ENCODE measurements at places on chromosomes 6 and 20.

- peak; percentile 33 for DNase-seq
Measured at GRCh38 chr6:66897576-66897975, 1190.5 kb upstream of the EYS start.

GRCh38 chr20:38126932-38127621 lies 38.0 kb downstream of the TGM2 start:
- DNase-seq: peak; percentile 61

GRCh38 chr6:122677406-122677805 lies 67.2 kb downstream of the PKIB start:
- no peak for DNase-seq

DNA sequence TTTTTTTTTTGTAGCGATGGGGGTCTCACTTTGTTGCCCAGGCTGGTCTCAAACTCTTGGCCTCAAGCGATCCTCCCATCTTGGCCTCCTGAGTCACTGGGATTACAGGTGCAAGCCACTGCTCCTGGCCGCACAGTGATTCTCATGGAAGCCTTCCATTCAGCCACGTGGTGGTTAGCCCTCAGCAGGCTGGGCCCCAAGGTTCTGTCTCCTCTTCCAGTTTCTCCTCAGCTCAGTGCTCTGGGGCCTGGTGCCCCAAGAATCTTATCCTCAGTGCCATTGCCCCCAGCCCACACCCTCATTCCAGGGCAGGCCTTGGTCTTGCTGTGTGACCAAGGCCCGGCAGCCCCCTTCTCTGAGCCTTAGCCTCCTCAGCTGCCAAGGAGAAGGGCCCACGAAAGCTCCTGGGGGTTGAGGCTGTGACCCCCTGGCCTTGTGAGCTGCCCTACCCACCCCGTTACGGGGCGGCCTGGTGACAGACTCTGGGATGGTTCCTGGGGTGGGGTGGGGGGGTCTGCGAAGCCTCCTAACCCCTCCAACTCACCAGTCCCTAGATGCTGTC lies 16.4 kb downstream of the SRC start:
- DNase-seq: no peak

DNA sequence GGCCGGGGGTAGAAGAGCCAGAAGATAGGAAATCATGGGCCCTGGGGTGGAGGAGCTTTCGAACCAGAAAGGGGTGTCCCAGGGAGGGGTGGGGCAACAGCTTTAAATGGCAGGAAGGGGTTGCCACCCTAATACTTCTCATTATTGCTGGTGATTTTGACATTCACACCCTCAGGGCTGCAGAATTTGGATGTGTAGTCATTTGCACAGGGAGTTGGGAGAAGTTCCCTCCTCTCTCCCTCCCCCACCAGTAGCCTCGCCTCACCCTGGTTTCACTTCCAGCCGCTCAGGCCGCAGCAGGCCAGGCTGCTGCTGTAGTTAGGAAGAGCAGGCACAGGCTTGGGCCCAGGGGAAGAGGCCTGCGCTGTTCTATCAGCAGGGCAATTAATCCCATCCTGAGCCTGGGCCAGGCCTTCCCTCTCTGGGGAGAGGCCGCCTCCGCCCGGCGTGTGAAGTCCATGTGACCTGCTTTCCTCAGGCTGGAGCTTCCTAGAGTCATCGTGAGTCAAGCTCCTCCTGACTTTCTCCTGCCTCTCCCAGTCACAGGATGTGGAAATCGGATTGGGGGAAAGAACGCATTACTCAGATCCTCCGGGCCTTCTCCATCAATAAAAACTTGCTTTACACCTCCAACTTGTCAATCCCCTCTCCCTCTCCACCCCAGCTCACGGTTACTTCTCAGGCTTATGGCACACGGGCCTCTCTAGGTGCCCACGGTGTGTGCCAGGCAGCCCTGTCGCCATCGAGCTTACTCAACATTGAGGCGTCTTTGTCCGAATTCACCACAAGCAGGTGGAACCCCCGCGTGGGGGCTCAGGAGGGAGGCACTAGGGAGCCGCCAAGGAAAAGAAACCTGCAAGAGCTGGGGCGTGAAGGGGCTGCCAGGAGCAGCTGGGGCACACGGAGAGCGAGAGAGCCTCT lies 7.8 kb downstream of the ADTRP start:
- peak; percentile 100 for DNase-seq

GRCh38 chr20:56788041-56788670 lies 159.1 kb downstream of the TFAP2C start:
- peak; percentile 99 for DNase-seq

GRCh38 chr6:117985916-117986315 lies 78.9 kb downstream of the SLC35F1 start:
- no peak for DNase-seq

DNA sequence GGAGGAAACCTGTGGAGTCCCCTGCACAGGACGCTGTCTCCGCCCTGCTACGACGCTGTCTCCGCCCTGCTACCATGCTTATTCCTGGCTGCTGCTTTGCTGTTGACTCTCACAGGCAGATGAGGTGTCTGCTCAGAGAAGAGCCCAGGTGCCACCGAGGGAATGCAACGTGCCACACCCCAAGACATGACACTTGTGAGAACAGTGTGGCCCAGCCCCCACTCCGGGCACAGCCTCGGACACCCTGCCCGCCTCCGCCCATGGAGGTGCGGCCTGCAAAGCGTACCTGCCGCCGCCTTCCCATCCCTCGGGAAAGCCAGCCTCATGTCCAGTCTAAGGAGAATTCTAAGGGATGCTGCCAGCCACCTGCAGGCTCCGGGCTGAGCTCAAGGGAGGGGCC lies 15.6 kb upstream of the MRGBP start:
- DNase-seq: no peak

GRCh38 chr6:133017581-133017980 lies 203.2 kb downstream of the RPS12 start:
- peak; percentile 16 for DNase-seq

GRCh38 chr6:106103728-106104109 lies 17.6 kb downstream of the PRDM1 start:
- no peak for DNase-seq

- no peak for DNase-seq
Measured at GRCh38 chr6:163744256-163744925, 329.9 kb downstream of the QKI start.

DNA sequence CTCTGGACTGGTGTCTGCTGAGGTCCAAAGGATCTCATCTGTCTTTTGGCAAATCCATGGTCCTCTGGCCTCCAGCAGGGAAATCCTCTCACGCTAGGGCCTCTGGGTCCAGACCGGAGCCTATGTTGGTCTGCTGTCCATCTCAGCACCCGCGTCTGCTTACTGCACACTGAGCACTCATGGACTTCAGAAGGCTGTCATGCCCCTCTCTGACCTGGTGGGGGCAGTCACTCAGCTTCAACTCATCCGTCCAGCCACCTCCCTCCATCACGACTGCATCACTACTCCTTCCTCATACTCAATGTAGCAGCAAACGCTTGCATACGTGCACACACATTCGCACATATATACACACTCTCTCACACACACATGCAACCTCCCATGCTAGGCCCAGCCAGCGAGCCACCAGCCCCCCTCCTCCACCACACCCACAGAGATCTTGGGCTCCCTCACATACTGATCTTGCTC lies 33.3 kb downstream of the GABRR2 start:
- no peak for DNase-seq

GRCh38 chr6:1949538-1949937 lies 295.9 kb downstream of the GMDS start:
- DNase-seq: peak; percentile 8

DNA sequence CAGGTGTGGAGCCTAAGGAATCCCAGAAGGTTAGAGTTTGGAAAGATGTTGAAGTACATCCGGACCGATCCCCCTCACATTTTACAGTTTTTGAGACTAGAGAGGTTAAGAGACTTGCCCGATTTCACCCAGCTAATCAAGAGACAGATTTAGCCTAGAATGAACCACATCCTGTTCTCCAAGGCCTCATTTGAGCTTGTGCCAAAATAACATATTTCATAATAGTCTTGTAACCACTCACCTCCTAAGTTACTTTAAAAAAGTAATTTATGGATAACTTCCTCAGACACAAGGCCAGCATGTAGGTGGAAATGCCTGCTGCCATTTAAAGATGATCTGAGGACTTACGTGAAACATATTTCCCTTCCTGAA lies 39.8 kb upstream of the ARHGAP18 start:
- peak; percentile 84 for DNase-seq

DNA sequence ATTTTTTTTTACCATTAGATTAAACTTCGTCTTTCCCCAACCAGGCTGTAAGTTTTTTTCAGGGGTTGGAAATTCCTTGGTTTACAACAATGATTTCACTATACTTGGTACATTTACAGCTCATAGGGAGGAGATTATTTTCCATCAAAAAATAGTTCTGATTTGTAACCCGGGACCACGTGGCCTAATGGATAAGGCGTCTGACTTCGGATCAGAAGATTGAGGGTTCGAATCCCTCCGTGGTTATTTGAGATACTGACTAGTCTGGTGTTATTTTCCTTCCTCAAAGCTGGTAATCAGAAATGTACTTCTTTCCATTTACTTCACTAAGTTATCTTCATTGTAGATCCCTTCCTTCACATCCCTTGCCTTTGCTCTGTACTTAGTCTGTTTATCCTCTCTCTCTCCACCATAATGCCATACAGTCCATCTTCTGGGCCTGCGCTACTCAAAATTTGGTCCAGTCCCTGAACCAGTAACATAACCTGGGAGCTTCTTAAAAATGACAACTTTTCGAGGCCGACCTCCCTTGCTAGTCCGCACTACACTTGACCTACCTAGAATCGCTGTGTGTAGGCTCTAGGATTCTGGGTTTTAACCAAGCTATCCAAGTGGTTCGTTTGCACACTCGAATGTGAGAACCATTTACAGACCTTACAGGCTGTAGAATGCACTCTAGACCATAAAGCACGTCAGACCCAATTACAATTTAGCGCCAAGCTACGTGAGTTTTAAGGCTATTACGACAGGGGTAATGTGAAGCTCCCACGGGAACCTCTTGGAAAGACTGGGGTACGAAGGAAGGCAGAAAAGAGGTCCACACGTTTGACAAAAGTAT lies 42.1 kb upstream of the BTN3A2 start:
- peak; percentile 87 for DNase-seq

DNA sequence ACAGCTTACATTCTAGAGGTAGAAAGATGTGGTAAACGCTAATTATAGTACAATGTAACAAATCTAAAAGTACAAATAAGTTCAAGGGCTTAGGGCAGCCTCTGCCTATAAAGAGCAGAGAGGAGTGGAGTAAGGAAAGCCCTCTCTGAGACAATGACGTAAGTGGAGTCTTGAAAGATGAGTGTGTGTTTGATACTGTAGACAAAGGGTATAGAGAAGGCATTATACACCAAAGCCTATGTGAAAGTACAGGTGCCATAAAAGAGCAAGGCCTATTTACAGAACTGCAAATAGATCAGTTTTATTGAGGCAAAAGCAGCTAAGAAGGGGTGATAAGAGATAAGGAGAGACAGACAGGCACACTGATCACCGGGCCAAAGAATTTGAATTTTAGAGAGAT lies 10.9 kb downstream of the GOPC start:
- DNase-seq: no peak

DNA sequence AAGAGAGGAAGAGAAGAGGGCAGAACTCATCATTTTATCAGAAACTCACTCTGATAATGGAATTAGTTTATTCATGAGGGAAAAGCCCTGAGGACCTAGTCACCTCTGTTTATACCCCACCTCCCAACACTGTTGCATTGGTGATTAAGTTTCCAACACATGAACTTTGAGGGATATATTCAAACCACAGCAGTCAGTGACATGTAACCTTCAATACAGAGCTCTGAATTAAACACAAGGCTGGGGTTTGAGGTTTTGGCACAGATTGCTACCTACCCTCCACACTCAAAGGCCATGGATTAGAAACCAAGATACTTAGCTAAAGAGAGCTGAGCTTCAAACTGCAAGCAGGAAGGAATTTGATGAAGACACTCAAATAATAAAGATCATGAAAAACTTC lies 48.5 kb upstream of the MOCS1 start:
- DNase-seq: no peak

GRCh38 chr20:51419231-51419630 lies 123.3 kb downstream of the NFATC2 start:
- DNase-seq: peak; percentile 43

GRCh38 chr20:36573798-36574365 lies 485 bp downstream of the TGIF2 start:
- no peak for DNase-seq

- no peak for DNase-seq
Measured at GRCh38 chr20:29742699-29743100, 1514.8 kb upstream of the DEFB115 start.

GRCh38 chr20:36352843-36353553 lies 46.9 kb downstream of the DLGAP4 start:
- DNase-seq: no peak

GRCh38 chr6:33433001-33433543 lies 13.2 kb downstream of the SYNGAP1 start:
- DNase-seq: no peak

DNA sequence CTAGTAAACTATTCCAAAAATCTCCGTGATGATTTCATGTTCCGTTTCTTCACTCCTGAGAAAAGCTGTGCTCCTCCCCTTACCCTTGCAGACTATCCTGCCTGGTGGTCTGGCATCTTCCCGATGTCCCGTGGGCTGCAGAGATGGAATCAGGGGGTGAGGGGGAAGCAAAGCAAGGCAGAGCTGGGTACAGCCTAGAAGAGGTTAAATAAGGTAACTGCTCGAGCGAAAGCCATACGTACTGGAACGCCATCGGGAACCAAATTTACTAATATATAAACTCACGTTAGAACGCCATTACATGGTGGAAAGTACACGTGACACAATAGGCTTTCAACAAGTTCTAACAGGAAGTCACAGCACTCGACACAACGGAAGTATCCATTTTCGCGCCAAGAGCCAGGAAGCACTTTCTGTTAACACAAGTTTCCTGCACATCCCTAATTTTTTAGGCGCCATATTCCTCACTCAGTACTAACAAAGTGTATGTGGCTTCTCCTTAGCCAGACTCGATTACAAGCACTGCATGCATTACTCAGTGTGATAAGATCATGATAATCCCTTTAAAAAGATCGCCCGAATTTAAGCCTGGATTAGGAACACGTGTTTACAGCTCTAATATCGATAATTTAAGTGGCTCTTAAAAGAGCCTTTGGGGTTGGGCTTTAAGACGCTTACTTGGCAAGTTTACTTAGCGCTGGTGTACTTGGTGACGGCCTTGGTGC lies 101.6 kb upstream of the PRSS16 start:
- peak; percentile 85 for DNase-seq

DNA sequence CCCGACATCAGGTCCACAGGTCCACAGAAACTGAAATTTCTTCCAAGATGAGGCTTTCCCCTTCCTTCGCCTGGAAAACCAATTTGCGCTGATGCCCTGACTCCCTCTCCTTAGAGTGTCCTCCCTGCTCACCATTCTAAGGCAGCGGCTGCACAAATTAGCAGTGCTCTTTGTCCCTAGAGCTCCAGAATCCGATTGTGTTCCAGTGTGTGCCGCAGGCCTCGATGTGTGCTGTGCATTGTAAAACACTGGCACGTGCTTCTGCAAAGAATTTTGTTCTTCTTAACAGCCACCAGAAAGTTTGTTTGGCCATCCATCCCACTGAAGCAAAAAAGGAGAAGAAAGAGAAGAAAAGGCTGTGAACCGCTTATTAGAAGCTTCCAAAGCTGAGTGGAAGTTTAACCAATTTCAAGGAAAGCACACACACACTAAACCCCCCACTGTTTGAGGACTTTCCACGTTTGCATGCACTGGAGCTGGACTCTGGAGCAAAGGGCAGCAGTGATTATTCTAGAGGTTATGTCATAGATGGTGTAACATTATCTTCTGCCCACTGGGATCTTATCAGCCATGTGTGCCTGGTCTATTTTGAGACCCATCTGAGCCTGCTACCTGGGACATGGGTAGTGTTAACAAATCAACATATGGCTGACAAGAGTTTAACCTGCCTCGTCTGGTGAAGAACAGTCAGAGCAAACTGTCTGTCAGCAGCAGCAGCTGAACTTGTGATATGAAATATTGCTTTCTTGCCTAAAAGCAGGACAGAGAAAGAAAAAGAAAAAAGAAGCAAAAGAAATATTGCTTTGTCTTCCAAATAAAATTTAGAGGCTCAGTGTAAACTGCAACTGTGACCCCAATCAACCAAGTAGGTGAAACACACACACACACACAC lies 64.9 kb upstream of the RREB1 start:
- no peak for DNase-seq
